CD8-positive, alpha-beta memory T cell (primary cell): ENCODE measurements at places on chromosomes 3 and 15. TPM values are rescaled to one million over a fixed set of nuclear protein-coding genes. Genes with fewer than 3 reads are reported as not detected.

GRCh38 chr3:177470197-177470941, 273.1 kb upstream of the TBL1XR1 start:
- no peaks in the 10 kb centered on the region for H3K36me3 ChIP-seq
- H3K4me1 ChIP-seq, result no peaks in the 10 kb centered on the region
- DNase-seq, result no peak
- no peak overlapping the region for H3K4me3 ChIP-seq

The HRH1 gene
- 0.42 TPM for total RNA-seq

The ROPN1 gene
- total RNA-seq, result not detected

DNA sequence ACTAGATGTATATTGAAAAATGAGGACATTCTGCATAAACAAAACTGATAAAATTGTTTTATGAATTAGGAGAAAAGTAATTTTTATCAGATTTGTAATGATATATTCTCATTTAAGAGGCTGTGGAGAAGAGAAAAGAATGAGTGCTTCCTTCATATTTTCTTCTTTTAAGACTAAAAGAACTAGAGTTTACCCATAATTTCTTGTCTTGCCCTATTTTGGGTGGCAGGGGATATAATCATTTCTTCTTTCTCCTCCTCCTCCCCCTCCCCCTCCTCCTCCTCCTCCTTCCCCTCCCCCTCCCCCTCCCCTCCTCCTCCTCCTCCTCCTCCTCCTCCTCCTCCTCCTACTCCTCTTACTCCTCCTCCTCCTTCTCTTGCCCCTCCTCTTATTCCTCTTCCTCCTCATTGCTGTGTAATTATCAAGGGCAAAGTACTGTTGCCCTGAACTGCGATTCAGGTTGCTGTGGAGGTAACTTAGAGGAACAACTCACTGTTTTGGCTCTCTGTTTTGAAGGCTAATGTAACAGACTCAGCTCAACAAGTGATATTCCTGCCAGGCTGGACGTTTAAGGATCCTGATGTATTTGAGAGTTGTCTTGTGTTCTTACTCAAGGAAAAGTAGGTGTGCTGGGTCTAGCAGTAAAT, 555.4 kb downstream of the AGBL1 start:
- no peak overlapping the region for H3K27ac ChIP-seq
- no peaks in the 10 kb centered on the region for H3K36me3 ChIP-seq
- no peaks in the 10 kb centered on the region for H3K4me1 ChIP-seq
- no peak for DNase-seq
- no peak overlapping the region for H3K4me3 ChIP-seq

- peaks cover 27% of the 10 kb centered on the region for H3K4me1 ChIP-seq
- no peaks in the 10 kb centered on the region for H3K36me3 ChIP-seq
- H3K4me3 ChIP-seq, result no peak overlapping the region
- H3K27me3 ChIP-seq, result no peaks in the 10 kb centered on the region
Measured at GRCh38 chr3:46304739-46305138, 49.2 kb upstream of the CCR2 start.
